Ascending aorta (tissue), 2 donors: ENCODE measurements at places on chromosomes 11 and 22.

GRCh38 chr11:84105148-84105547, 819.0 kb upstream of the CCDC90B start:
- no peak for DNase-seq

- DNase-seq = no peak
Measured at GRCh38 chr11:57116654-57117053, 65.1 kb upstream of the LRRC55 start.

DNA sequence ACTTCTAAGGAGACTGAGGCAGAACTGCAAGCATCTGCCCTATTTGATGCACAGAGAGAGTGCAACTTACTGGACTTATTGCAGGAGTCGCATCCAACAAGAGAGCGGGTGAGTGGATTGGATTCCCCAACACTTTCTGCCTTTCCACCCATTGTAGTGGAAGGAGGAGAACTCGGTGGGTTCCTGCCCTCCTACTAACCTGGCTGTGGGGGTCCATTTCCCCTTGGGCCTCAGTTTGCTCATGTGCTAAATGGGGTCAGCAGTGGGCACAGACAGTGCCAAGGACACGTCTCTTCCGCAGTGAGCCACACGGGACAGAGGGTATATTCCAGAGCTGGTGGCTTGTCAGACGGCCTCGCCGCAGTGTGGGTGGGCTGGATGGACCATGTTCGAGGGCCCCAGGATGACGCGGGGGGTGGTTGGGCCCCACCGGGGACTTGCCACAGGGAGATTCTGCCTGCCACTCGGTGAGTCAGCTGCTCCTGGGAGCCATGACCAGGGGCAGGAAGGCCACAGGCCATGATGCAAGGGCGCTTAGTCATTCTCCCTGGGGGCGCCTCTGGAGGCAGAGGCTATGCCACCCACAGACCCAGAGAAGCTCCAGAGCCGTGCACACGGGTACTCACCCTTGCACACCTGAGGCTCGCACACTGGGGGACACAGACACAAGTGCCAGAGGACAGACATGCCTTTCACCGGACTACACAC, 8.2 kb downstream of the ALX4 start:
- DNase-seq = no peak

- DNase-seq = no peak
Measured at GRCh38 chr22:30519842-30520425, 14.4 kb upstream of the SEC14L4 start.

DNA sequence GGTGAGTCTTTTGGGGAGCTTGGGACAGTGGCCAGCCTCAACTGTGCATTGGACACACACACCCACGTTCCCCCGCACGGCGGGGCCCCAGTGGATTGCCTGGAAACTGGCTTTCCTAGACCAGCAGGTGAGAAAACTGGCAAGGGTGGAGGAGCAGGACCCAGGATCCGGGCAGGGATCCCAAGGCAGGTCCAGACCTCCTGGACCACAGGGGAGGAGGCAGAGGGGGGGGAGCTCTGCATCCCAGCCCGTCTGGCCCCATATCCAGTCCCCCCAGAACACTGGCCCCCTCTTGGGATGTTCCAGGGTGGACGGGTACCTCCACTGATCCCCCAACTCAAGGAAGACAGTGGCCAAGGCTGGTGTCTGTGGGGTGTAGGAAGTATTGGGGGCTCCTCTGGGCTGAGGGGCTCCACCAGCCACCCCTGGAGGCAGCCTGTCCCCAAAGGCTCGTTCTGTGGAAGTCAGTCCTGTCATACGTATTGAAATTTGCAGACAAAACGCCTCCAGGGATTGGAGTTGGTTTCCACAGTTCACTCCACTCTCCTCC, 89.3 kb upstream of the LINC01488 start:
- DNase-seq = no peak

GRCh38 chr22:40443732-40444131, 73.3 kb downstream of the SGSM3 start:
- no peak for DNase-seq

GRCh38 chr22:22750335-22751042, 106.1 kb downstream of the GGTLC2 start:
- no peak for DNase-seq

DNA sequence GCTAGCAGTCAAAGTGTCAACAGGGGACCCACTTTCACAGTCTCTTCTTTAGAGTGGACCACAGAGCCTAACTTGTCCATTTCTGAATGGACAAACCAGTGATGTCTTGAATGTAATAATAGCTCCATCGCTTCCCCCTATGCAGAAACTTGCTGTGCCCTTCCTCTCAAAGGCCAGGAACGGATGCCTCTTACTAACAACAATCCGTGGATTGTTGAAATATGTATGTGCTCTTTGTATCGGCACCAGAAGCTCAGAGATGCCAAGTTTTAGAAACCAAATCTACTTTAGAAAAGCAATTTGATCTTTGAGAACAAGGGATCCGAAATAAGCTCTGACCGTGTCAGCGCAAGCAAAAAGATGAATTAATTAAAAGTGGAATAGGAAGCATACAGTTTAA, 259.5 kb upstream of the POU2AF2 start:
- no peak for DNase-seq

GRCh38 chr11:27451244-27451965, 21.2 kb downstream of the LGR4 start:
- DNase-seq = no peak

DNA sequence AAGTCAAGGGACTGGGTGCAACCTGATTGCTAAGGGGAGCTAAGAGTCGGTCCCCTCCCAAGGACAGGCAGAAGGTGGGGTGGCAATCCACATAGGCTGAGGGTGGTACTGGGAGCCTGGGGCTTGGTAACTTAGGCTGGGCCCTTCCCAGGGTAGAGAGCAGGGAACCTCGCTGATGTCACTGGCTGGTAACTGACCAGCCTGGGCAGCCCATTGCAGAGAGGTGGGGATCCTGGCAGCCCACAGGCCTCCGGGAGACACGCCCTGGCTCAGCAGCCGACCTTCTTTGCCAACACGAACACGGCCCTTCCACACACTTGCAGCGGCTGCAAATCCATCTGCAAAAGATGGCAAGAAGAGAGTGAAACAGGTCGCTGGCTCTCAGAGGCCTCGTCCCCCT, 25.4 kb downstream of the A4GALT start:
- no peak for DNase-seq

- no peak for DNase-seq
Measured at GRCh38 chr11:77602381-77603088, 12.8 kb downstream of the AQP11 start.

- DNase-seq = no peak
Measured at GRCh38 chr11:103904324-103904667, 132.1 kb upstream of the DDI1 start.

DNA sequence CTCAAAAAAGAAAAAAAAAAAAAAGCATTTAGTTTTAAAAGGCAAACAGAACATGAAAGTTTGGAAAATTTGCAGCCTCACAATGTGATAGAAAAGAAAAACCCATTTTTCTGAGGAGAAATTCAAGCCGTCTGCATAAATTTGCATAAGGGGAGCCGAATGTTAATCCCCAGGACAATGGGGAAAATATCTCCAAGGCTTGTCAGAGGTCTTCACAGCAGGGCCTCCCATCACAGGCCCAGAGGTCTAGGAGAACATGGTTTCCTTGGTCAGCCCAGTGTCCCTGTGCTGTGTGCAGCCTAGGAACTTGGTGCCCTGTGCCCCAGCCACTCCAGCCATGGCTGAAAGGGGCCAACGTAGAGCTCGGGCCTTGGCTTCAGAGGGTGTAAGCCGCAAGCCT, 109.1 kb downstream of the TRIM44 start:
- DNase-seq = no peak

GRCh38 chr11:133222425-133223330, 309.6 kb downstream of the OPCML start:
- no peak for DNase-seq

GRCh38 chr11:115257678-115258077, 246.5 kb downstream of the CADM1 start:
- no peak for DNase-seq

GRCh38 chr11:8661001-8661795, 21.3 kb downstream of the TRIM66 start:
- no peak for DNase-seq

GRCh38 chr11:60937811-60938210, 13.6 kb downstream of the TMEM132A start:
- no peak for DNase-seq
